ENCODE measurements at places on chromosomes 4 and X.

- no peak for DNase-seq
These were observed 70.1 kb downstream of the CHST7 start for GRCh38 chrX:46643636-46644035.

GRCh38 chr4:74152836-74153235 lies 5.1 kb upstream of the MTHFD2L start:
- no peak for DNase-seq

- no peak for DNase-seq
These were observed 66.3 kb downstream of the ZFYVE28 start for GRCh38 chr4:2352171-2352570.

- no peak for DNase-seq
These were observed 750.2 kb upstream of the HS3ST1 start for GRCh38 chr4:12178614-12179610.

GRCh38 chrX:132740316-132741123 lies 217.9 kb downstream of the HS6ST2 start:
- no peak for DNase-seq

- no peak for DNase-seq
These were observed 270.8 kb downstream of the GRIA3 start for GRCh38 chrX:123454712-123455431.

GRCh38 chrX:17944833-17945497 lies 83.9 kb upstream of the RAI2 start:
- no peak for DNase-seq

- no peak for DNase-seq
These were observed 5.2 kb downstream of the CPZ start for GRCh38 chr4:8597791-8598190.

DNA sequence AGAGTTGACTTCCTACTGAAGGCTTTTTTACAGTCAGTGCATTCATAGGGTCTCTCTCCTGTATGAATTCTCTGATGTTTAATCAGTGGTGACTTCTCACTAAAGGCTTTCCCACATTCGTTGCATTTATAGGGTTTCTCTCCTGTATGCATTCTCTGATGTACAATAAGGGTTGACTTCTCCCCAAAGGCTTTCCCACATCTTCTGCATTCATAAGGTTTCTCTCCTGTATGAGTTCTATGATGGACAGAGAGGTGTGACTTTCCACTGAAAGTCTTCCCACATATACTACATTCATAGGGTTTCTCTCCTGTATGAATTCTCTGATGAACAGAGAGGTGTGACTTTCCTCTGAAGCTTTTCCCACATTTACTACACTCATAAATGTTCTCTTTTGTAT lies 45.2 kb downstream of the ZNF674 start:
- DNase-seq = no peak

- no peak for DNase-seq
These were observed 123.7 kb upstream of the KCNIP4 start for GRCh38 chr4:22072240-22072639.

DNA sequence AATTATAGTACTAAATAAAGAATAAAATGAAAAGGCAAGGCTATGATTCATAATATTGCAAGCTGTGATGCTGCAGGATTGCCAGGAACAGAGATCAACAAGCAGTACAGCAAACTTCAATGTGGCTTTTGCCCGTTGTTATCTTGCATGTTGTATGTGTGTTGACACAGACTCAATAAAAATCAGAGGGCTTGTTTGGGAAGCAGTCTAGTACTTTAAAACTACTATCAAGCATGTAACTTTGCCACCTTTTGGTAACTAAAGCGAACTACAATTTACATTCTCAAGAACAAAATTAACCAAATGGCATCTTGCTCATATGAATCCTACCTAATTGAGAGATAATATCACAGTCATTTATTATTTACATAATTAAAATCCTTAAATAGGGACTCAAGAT lies 79.8 kb upstream of the GPM6A start:
- no peak for DNase-seq

- no peak for DNase-seq
These were observed 111.3 kb downstream of the ARHGAP10 start for GRCh38 chr4:147843162-147843561.

DNA sequence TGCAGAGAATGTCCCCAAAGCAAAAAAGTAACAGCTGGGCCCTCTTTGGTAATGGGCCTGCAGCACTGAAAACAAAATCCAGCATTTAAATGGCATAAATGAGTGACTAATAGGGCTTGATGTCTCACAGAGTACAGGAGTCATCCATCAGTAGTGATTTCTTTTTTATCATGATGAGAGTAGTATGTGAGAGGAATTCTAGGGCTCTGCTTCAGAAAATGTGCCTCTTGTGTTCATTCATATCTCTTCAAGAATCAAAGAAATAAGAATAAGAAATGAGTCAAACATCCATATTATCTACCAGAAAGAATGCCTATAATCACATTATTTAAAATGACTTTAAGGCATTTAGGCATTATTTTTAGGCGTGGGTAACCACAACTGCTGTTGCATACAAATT lies 792.9 kb upstream of the HTR2C start:
- DNase-seq = no peak

GRCh38 chr4:97142893-97143292 lies 1000.4 kb downstream of the STPG2 start:
- no peak for DNase-seq

GRCh38 chr4:138184886-138185285 lies 57.3 kb downstream of the SLC7A11 start:
- no peak for DNase-seq

DNA sequence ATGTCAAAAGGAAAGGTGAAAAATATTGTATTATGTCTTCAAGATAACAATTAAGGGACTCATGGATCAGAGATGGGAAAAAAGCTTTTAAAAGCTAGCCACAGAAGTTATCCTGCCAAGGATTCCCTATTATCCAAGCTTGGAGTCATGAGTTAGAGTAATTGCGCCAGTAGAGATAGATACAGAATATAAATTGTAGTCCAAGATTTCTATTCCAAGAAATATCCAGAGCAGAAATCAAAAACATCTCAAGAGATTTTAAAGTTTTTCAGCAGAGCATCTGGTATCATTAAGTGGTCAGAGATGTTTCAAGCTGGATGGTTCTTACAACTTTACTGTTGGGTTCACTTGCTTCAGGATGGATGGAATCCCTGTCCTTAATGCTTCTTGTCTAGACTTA lies 186.7 kb downstream of the PCDH18 start:
- DNase-seq = no peak

All from vagina (tissue), 2 donors.